ENCODE measurements at places on chromosomes 5 and 9.

DNA sequence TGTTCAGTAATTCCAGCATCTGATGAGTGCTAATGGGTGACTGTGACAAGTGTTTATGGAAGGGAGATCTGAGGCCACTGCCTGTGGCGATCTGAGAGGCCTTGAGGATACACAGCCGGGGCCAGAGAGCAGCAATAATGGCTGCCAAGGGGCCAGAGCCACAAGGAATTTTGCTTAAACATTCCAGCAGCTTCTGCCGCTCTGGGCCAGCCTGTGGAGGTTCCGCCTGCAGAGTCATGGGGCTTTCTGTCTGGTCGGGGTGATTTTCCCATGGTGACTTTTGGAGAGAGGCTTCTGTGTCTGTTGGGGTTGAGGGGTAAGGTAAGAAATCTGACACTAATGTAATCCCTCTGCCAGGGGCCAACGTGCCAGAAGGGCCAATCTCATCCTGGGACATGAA is 353.5 kb downstream of the ADAMTS6 start:
- DNase-seq: no peak

DNA sequence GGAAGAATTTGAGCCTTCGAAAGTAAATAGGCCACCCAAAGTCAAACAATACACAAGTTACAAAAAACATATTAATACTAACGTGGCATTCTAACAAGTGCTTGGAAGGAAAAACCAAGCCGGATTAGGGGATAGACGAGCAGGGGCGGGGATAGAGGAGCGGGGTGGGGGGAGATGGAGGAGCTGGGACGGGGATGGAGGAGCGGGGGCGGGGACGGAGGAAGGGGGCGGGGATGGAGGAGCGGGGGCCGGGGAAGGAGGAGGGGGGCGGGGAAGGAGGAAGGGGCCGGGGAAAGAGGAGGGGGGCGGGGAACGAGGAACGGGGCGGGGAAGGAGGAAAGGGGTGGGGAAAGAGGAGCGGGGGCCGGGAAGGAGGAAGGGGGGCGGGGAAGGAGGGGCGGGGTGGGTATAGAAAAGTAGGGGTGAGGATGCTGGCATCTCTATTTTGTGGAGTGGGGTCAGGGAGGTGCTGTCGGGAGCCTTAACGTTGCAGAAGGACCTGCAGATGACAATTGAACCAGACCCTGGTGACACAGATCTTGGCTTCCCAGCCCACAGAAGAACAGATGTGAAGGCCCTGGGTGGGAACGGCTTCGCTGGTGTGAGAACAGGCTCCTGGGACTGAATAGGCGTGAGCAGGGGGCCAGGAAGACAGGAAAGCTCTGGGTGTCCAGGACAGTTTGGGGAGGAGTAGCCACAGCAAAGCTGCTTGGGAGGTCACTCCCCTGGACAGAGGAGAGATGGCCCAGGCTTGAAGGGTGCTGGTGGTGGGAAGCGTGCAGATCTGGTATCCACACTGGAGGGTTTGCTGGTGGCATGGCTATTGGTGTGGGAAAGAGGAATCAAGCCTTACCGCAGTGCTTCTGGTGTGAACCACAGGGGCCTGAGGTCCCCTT is 233.3 kb upstream of the DAP start:
- no peak for DNase-seq

GRCh38 chr5:118701791-118702190 is 286.6 kb downstream of the DTWD2 start:
- DNase-seq: no peak

DNA sequence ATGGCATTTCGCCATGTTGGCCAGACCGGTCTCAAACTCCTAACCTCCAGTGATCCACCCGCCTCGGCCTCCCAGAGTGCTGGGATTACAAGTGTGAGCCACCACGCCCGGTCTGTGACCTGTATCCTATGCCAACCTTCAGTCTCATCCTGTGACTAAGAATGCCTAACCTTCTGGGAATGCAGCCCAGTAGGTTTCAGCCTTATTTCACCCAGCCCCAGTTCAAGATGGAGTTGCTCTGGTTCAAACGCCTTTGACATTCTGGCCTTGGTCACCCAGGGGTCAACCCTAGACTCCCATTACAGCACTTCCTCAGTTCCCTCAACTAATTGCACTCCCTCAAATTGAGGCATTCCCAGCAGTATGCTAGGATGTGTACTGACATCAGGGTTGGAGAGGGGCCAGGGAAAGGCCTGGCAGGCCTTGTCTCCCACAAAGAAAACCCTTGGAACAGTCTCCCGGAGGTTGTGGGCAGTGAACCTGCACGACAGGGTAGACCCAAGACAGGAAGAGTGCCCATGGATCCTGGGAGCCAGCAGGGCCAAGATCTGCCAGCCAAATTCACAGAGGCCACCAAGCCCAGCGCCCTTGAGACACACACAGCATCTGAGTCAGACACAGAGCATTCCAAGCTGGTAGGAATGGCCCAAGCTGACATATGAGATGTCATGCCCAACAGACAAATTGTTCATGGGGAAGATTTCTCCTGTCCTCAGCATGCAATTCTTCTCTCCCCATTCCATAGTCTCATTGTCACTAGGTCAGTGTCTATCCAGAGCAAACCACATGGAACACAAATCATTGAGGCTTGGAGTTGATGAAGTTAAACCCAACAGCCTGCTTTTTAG is 24.9 kb upstream of the SMU1 start:
- DNase-seq: no peak

GRCh38 chr5:76867827-76868693 is 18.2 kb downstream of the S100Z start:
- no peak for DNase-seq

- no peak for DNase-seq
These were observed 241.9 kb upstream of the NREP start for GRCh38 chr5:111998871-111999270.

DNA sequence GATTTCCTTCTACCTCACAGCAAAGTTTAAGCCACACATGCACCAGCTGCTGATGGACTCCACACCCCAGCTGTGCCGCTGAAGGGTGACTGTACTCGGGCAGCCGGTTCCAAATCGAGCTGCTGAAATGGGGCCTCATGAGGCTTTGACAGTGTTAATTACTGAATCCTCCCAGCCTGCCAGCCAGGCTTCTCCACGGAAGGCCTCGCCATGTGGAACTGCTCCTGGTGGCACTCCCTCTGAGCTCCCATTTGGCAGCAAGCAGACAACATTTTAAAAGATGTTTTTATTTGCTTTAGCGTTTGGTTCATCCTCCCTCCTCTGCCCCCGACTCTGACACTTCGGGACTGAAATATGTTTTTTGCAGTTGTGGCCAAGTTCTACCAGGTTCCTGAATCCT is 479.4 kb upstream of the MPDZ start:
- no peak for DNase-seq

DNA sequence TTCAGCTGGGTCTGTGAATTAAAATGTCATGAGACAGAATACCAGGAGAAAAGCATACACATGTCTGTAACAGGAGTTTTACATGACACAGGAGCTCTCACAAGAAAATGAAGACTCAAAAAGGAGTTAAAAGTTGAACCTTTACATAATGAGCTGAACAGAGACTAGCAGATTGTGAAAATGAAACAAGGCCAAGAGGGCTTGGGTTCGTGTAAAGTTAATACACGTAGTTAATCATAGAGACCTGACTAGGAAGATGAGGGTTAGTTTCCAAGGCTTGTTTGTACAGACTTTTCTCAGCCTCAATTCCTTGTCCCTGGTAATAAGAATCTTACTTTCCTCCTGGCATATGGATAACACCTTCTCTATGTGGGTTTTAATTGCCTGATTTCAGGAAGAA is 1294.0 kb downstream of the MAT2B start:
- no peak for DNase-seq

GRCh38 chr9:93297659-93298497 is 113.9 kb downstream of the WNK2 start:
- no peak for DNase-seq

DNA sequence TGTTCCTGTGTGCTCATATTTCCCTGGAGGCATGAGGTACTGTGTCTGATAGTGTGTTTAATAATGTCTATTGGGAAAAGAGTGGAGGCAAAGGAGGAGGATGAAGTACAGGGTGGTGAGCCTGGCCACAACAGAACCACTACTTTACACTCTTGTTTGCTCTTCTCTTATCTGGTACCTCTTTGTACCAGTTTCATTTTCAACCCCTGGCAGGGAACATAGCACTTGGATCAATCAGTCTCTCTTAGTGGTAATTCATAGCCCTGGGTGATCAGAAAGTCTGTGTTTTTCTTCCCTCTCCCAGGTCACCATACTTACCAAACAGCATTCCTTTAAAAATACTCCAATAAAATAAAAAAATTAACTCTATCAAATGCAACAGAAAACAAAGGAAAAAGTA is 105.4 kb downstream of the DMRT2 start:
- DNase-seq: no peak

DNA sequence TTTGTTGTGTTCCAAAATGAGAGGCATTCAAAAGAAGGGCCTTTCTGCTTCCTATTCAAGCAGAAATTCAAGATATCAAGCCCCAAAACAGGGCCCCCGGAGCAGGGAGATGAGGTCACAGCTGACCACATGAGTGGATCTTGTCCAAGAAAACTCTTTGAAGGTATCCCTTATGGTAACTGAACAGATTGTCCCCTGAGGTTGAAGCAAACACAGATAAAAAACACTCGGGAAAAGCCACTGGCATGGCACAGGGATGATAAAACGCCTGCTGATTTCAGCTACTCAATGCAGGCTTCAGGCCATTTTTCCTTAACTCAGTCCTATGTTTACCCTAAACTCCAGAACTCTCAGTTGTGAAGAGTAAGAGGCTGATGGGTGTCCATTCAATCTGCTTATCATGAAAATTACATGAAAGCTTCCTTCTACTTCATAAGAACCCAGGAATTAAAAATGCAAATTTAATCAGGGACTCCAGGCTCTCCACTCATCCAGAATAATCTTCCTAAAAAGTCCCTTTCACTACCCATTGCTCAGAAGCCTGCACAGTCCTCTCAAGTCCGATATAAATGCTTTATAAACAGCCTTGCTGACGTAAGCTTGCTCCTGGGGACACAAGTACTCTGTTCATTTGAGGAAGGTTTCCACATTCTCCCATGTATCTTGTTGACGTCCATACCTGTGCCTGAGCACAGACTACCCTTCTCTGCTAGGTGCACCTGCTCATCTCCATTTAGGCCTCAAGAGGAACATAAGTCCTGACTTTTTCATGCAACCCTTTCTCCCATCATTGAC is 35.9 kb upstream of the SLC1A3 start:
- DNase-seq: no peak

- no peak for DNase-seq
These were observed 43.5 kb downstream of the RUSC2 start for GRCh38 chr9:35533398-35533797.

DNA sequence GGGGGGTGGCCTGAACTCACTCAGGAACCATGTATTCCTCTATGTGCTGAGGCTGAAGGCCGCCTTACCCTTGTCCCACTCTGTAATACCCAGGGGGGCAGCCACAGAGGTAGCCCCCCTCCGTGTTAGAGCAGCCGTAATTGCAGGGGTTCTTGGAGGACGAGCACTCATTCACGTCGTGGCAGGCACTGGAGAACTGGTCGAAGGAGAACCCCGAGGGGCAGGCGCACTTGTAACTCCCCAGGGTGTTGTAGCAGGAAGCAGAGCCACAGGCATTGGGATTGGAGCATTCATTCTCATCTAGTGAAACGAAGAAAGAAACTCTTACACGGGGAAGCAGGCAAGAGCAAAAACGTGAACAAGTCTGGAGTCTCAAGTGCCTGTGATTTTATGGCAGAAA is 179.8 kb downstream of the SLC12A2 start:
- DNase-seq: no peak

DNA sequence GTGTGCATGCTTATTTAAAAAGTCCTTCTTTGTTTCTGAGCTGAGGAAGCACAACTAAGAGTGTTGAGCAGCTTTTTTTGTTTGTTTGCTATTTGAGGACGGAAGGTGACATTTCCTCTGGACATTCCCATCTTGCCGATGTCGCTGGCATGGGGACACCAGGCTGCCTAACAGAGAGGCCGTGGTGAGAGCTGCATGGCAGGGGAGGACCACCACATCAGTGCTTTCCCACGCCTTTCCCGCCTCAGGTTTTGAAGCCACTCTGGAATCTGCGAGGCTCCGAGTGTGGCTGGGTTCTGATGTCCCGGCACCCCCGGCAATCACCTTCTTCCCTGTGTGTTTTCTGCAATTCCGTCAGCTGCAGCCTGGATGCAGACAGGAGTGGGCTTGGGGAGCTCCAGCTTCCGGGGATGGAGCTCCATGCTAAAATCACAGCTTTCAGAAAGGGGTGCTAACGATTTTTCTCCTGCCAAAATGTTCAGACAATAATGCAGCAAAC is 259.8 kb upstream of the IRX4 start:
- DNase-seq: no peak

- no peak for DNase-seq
These were observed 290.2 kb upstream of the RGMB start for GRCh38 chr5:98483301-98483685.

DNA sequence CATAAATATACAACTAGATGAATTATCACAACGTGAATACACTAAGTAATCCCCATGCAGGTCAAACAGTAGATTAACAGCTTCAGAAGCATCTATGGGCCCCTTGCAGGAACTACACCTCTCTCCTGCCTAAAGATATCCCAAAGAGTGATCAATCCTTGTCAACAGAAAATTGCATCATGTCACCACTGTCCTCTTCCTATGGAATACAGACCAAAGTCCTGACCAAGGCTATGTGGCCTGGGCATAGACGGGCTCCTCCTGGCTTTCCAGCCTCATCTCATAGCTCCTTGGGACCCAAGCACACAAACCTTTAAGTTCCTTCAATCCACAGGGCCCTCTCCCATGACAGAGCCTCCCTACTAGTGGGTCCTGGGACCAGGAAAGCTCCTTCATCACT is 25.3 kb downstream of the NIPAL4 start:
- DNase-seq: no peak

DNA sequence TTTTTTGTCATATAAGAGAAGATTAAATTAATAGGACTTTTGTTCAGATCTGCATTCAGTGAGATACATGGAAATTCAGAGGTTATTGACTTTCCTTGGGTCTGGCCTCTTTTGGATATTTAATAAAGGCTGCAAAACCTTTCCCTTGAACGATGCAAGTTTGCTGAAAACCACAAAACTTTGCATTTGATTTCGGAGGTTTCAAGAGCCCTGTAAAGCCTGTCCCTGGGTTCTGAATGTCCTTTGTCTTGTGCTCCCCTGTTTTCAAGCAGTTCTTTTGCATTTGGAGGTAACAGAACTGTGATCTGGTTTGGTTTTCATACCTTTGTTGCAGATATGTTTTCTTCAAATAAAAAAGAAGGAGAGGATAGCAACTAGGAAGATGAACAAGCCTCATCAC is 188.1 kb upstream of the DMRT1 start:
- no peak for DNase-seq

- no peak for DNase-seq
These were observed 19.5 kb downstream of the BTNL3 start for GRCh38 chr5:181008136-181008535.
